ENCODE measurements at places on chromosomes 2 and 18.
A peak's percentile ranks its signal among the peaks of the same experiment; 100 is the strongest.

GRCh38 chr2:58870704-58871103 lies 629.6 kb upstream of the FANCL start:
- no peak for DNase-seq

GRCh38 chr2:61135510-61135909 lies 26.5 kb upstream of the C2orf74 start:
- peak; percentile 17 for DNase-seq

DNA sequence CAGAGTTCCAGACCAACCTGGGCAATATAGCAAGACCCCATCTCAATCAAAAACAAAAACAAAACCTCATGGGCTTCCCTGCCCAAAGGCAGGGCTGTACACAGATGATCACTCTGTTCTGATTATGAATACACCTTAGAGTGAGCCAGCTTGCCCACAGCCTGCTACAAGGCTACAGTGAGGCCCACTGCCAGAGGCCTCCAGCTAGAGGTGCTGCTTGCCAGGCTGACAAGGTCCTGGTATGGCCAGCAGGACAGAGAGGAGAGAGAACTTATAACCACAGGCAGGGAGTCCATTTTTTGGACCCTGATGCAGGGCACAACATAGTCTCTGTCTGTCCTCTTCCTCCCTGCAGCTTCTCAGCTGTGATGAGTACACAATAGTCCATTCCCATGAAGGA lies 41.5 kb downstream of the KANSL3 start:
- no peak for DNase-seq

GRCh38 chr2:60984720-60985119 lies 32.8 kb upstream of the PEX13 start:
- DNase-seq, result no peak

DNA sequence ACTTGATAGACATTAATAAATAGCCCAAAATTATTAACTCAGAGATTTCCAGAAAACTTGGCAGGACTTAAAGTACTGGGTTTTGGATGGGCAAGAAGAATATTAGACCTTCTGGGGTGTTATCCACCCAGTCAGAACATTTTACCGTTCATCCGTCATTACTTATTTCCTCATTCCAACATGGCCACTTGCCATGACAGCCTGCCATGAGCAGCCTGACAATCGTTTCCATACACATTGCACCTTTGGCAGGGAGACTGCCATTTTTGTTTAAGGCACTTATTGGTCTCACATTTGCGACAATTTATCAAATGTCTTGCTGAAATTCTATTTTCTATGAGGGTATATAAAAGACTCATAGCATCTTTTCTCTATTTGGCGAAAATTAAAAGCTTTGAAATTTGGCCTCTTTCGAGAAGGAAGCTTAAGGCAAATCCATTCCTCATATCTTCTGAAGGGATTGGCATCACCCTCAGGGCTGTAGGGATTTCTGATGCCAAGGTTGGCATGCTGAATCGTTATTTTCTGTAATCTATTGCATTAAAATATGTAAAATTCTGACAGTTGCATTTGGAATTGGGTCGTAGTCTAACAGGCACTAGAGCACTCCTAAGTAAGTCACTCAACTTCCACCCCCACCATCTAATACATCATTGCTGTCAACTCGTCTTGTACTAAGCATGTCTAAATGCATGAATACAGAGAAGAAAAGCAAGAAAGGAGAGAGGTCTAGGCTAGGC lies 406.3 kb upstream of the PIK3C3 start:
- no peak for DNase-seq

DNA sequence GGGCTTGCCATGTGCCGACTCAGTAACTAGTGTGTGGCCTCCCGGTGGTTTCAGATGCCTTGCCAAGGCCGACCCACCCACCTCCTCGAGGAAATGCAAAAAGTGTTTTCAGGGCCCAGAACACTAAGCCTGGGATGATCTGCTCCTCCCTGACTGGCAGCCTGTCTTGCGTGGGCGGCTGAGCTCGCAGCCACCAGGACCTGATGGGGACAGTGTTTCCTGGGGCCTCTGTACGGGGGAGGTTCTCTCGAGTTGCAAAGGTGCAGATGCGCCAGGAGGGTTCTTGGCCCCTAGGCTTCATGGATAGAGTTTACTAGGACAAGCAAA lies 85.2 kb downstream of the GLI2 start:
- no peak for DNase-seq

DNA sequence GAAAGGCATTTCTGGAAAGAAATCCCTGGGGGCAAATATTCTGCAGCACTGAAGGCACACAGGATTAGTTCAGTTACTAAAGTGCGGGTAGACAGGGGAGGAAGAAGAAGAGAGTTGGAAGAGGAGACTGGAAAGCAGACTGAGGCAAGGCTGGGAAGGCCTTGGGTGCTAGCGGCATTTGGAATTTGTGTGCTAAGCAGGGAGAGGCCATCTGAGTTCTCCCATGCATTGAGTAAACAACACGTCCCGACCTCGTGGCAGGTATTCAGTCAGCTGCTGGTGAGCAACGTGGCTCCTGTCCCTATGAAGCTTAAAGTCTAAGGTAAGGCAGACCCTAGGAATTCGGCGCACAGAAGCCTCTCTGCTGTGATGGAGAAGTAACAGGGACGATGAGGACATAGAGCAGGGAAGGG lies 30.7 kb downstream of the ATP8B1 start:
- DNase-seq, result no peak

DNA sequence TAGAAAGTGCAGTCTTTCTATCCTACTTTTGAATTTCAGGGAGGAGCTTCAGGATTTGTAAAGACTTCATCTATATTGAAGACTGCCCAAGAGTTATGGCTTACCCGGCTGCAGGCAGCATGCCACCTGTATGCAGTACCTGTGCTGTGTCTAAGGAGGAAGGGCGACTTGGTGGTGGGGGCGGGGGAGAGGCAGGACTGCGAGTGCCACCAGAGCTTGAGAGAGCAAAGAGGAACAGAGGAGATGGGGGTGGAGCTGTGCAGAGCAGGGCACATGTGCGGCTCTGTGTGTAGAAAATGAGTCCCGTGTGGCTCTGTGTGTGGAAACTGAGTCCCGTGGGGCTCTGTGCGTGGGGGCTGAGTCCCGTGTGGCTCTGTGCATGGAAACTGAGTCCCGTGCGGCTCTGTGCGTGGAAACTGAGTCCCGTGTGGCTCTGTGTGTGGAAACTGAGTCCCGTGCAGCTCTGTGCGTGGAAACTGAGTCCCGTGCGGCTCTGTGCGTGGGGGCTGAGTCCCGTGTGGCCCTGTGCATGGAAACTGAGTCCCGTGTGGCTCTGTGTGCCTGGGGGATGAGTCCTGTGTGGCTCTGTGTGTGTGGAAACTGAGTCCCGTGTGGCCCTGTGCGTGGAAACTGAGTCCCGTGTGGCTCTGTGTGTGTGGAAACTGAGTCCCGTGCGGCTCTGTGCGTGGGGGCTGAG lies 43.2 kb downstream of the LDLRAD4 start:
- no peak for DNase-seq

- DNase-seq, result no peak
These were observed 31.5 kb upstream of the PDIA6 start for GRCh38 chr2:10844097-10844496.

GRCh38 chr18:331221-331821 lies 63.5 kb upstream of the THOC1 start:
- no peak for DNase-seq

- peak; percentile 84 for DNase-seq
These were observed 16.6 kb downstream of the NIF3L1 start for GRCh38 chr2:200905618-200906296.

GRCh38 chr2:191691898-191692297 lies 14.0 kb downstream of the NABP1 start:
- peak; percentile 20 for DNase-seq

GRCh38 chr2:83470928-83471327 lies 988.2 kb downstream of the SUCLG1 start:
- DNase-seq, result no peak

- DNase-seq, result no peak
These were observed 22.5 kb upstream of the DNAJC27 start for GRCh38 chr2:24994146-24994724.

DNA sequence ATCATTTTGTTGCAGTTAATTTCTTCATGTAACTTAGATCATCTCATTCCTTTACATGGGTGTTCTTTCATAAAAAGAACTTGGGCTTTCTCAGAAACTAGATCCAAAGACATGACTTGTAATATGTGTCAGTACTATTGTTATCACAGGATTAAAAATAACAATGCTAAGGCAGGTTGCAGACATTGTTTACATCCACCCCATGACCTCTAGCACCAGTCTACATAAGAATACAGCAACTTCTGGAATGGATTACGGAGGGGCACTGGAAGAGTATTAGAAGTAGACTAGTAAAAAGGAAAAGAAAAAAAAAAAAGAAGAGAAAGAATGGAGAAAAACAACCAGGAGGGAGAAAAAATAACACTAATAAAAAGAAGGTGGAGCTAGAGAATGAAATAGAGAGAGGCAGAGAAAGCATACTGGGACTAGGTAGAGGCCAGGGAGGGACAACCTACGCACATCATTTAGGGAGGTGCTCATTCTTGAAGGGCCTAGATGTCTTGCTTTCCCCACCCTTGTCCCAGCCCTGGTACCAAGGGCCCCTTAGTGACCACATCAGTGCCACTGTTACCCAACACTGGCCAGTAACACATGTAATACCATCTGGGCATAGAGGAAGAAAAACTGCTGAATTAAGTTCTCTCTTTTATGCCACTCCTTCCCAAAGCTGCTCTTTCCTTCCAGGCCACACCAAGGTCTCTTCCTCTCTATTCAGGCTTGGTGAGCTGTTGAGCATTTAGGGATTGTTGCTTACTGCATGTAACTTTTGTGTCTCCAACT lies 70.6 kb upstream of the KLF7 start:
- no peak for DNase-seq

GRCh38 chr2:10271509-10271908 lies 31.2 kb upstream of the HPCAL1 start:
- DNase-seq, result no peak

DNA sequence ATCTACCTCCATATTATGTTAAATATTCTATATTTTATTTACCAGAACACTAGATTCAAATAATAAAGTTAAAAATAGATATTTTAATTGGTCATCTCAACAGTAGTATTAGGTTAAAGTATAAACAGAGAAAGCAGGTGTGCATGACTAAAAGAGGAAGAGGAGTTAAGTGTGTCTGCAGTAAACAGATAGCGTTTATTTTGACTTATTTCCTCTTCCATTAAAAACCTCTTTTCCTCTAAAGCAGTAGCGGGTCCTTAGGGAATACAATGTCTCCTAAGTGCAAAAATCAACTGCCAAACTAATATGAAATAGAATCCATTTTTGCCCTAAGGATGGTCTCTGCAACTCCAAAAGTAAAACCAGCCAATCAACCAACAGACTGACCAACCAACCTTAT lies 27.7 kb downstream of the EIF2AK3 start:
- no peak for DNase-seq

Data from activated naive CD4-positive, alpha-beta T cell treated with anti-CD3 and anti-CD28 coated beads for 36 hours (primary cell).